ENCODE measurements at places on chromosomes 6 and 20.
A peak's percentile ranks its signal among the peaks of the same experiment; 100 is the strongest.

- no peak for DNase-seq
These were observed 114.6 kb downstream of the VEGFA start for GRCh38 chr6:43884652-43885022.

- DNase-seq, result no peak
These were observed 50.9 kb downstream of the TMEM242 start for GRCh38 chr6:157272372-157272771.

- DNase-seq, result no peak
These were observed 70.7 kb upstream of the TAB2 start for GRCh38 chr6:149246691-149247384.

DNA sequence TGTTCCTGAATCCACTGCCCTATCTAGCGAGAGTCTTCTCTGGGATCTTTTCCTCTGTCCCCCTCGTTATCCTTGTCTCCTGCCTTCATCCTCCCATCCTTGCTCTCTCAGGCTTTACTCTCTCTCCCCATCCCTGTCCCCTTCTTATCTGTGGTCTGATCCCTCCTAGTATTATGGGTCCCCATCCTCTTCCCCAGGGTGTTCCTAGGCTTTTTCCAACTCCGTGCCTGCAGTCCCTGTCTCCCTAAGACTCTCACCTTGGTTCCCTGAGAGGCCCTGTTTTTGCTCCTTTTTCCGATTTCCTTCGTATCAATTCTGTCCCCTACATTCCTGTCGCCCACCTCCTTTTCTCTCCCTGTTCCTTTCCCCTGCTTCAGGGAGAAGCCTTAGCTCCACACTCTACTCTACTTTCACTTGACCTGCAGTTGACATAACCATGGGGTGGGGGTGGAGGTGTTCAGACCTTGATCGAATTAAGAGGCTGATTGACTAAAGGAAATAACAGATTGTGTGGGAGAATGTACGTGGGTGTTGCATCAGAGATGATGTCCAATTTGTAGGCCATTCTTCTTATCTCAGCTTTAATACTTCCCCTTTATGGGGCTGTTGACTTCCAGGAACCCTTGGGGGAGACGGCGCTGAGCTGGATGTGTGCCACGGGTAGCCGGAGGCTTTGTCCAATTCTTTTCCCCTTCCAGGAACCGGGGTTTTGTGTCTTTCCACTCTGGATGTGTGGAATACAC is 905 bp downstream of the PPARD start:
- no peak for DNase-seq

- DNase-seq, result no peak
These were observed 8.9 kb downstream of the ATXN1 start for GRCh38 chr6:16752206-16752866.

GRCh38 chr6:33252759-33253158 is 18.9 kb downstream of the VPS52 start:
- DNase-seq, result no peak

- no peak for DNase-seq
These were observed 12.7 kb downstream of the BFSP1 start for GRCh38 chr20:17518339-17519052.

DNA sequence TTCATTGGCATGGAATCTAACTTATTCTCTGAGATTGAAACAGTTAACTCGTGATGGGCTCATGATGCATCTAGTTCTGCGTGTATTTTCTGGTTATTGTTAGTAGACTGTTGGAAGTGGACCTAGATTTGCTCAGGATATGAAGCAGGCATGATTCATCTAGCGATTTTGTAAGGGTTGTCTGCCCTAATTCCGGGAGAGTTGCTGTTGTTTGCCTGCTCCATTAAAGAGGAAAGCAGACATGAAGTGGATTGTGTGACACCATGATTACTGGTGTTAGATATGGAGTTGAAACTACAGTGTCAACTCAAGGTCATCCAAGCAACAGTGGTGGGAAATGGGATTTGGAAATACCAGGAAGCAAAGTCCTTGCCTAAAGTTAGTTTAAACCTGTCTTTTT is 41.0 kb downstream of the SOX4 start:
- DNase-seq, result no peak

GRCh38 chr6:56314683-56315523 is 67.5 kb upstream of the COL21A1 start:
- peak; percentile 3 for DNase-seq

DNA sequence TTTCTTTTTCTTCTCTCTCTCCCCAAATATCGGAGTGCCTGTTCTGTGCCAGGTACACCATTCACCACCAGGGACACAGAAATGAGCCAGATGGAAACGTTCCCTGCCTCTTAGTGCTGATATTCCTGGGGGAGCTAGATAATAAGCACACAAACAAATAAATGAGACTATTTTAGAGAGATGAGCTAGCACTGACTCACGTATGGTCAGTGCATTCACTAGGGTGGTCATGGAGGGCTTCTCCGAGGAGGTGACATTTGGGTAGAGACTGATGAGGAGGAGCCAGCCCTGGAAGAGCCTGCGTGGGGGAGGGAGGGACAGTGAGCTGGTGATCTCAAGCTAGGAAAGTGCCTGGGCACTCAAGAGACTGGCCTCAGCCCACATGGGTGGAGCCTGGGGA is 252.3 kb upstream of the KCNG1 start:
- no peak for DNase-seq

Measured in stimulated activated CD4-positive, alpha-beta T cell treated with anti-CD3 and anti-CD28 coated beads, Interleukin-2, amount 100 ng/mL, for 48 hours (primary cell).